Ovary (tissue), 10 donors: ENCODE measurements at places on chromosomes 6 and 20. TPM values are rescaled to one million over a fixed set of nuclear protein-coding genes. Genes with fewer than 3 reads are reported as not detected.

The DNAJC5 gene
- 17.1 TPM for total RNA-seq

DNA sequence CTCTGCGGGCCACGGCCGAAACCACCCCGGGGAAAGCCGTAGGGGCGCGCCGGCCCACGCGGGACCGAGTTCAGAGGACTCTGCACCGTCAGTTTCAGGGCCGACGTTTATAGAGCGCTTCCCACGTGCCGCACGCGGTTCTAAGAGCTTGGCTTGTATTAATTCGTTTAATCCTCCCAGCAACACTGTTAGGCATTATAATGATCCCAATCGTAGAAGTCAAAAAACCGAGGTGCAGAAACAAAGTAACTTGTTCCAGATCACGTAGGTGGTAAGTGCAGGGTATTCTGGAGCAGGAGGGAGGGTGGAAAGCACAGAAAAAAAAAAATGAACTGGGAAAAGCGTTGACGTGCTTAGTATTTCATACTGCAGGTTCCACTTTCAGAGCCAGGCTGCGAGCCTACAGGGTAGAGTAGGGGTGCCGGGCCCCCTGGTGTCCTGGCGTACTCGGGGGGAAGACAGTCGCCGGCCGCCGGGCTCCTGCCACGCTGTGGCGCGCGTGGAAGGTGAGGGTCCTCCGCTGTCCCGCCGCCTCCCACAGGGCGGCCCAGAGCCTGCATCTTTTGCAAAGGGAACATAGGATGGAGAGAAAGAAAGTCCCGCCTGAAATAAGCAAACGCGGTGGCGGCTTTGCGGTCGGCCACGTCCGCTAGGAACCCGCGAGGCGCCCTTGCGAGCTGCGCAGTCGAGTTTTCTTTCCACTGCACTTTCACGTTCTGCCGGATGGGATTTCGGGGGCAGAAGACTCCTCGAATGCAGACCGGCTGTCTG is 10.2 kb upstream of the FOXF2 start:
- DNase-seq, result no peak

GRCh38 chr6:122751326-122751725 is 28.2 kb upstream of the FABP7 start:
- no peak for DNase-seq

- DNase-seq, result no peak
These were observed 194.8 kb downstream of the PREX1 start for GRCh38 chr20:48632825-48633619.

DNA sequence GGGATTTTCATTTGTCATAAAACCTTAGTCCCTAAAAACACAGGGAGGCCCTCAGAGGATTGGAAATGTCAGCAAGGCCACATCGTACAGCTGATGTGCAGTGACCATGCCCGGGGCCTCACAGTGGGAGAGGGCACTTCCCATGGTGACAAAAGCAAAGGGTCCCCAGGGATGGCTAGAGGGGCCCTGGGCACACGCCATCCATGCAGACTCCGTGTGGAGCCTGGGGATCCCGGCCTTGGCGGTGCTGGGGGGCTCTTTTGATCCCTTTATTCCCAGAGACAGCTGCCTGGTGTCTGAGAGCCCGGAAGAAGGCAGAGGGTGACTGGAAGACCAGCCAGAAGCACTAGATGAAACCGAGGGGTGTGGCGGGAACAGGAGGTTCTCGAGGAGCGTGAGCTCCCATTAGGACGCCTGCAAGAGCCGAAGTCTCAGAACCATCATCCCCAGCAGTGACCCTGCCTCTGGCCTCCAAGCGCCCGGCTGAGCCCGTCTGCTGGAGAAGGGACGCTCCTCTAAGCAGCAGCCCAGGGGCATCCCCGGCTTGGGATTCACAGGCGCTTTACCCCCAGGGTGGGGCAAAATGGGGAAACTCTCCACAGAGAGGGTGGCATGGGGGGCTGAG is 49.1 kb upstream of the FRMD1 start:
- DNase-seq, result no peak

The NMBR gene
- total RNA-seq, result 0.20 TPM

- no peak for DNase-seq
These were observed 175.1 kb upstream of the JAG1 start for GRCh38 chr20:10848810-10849370.

DNA sequence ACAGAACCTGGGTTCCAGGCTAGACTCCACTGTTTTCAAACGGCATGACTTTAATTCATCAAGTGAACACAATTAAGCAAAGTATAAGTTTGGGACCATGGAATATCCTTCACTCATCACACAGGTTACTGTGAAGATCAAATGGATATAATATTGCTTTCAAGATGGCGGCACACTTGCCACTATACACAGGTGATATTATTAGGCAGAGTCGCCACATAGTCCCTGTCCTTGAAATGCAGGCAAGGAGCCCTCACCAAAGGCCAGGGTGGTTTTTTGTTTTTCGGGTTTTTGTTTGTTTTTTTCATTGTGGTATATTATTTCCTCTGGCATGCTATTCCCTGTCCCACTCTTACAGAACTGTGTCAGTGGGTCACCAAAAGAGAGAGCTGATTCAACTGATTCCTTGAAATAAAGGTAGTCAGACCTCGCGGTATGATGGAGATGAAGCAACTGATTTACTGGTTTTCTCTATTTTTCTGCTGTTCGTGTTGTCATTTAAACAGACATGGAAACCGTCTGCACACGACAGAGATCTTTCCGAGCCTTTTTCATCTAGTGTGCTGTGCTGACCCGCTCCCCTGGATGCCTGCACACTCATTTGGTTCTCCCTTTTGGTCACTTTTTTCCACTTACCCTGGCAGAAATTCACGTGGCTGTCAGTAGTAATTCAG is 29.7 kb downstream of the MYB start:
- no peak for DNase-seq

The PGBD1 gene
- 4.1 TPM for total RNA-seq

- no peak for DNase-seq
These were observed at the start of gene CPXM1 for GRCh38 chr20:2800521-2801285. CPXM1 (minus strand) TSS chr20:2800627; CDS start chr20:2800572, 55 bp downstream.
